Caudate nucleus (tissue), 63 donors: ENCODE measurements at places on chromosomes 7 and 10.

DNA sequence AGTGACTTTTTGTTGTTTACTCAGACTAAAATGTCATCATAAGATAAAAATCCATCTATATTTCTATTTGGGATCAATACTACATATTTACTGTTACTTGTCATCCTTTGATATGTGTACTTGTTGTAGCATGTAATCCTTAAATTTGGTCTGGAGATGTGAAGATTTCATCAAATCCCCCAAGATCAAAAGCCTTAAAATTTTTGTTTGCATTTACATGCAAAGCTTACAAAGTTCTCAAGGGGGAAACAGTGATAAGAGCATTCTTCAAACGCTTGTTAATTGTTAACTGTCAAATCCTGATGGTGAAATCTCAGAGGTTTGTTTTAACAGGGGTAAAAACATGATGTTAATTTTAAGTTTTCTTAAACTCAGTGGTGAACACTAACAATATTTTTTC lies 84.9 kb upstream of the SKAP2 start:
- no peak for DNase-seq

DNA sequence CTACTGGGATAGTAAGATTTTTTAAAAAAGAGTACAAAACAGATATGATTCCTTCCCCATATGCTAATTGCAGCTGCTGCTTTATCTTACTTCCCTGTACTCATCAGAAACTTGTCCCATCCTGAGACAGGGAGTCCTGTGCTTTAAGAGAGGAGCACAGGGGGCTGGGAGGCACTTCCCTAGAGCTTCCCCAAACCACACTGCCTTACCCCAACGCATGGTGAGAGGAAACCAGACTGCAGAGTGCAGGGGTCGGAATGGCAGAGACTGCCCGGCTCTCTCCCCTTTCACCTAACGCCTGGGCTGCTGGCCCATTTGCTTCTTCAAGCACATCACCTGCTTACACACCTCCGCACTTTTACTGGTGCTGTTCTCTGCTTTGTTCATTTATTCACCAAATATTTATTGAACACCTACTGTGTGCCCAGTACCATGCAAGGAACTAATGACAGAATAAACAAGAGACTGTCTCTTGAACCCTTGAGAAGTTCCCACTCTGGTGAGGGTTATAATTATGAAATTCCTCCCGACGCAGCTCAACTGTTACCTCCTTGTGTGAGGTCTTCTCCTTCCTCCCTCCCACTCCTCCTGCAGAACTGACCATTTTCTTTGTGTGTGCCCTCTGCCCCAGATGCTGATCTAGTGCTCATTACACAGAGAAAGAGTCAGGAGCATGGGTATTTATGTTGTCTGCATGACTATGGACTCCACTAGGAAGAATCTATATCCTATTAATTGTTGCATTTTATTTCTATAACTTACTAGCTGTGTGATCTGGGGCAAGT lies 289.7 kb downstream of the TCF7L2 start:
- DNase-seq = no peak

DNA sequence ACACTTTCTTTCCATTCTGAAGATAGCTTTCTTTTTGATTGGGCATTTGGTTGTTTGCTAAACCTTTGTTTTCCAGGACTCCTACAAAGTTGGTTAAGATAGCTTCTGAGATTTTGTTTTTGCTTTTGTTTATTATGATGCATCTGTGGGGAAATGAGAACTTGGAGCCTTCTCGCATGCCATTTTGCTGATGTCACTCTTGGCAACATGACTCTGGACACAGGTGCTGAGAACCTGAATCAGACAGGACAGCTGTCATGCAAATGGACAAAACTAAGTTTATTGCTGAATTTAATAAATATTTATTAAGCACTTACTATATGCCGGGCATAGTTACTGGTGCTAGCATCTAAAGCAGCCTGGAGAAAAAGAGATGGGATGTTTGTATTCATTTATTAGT lies 274.1 kb downstream of the ZEB1 start:
- no peak for DNase-seq

DNA sequence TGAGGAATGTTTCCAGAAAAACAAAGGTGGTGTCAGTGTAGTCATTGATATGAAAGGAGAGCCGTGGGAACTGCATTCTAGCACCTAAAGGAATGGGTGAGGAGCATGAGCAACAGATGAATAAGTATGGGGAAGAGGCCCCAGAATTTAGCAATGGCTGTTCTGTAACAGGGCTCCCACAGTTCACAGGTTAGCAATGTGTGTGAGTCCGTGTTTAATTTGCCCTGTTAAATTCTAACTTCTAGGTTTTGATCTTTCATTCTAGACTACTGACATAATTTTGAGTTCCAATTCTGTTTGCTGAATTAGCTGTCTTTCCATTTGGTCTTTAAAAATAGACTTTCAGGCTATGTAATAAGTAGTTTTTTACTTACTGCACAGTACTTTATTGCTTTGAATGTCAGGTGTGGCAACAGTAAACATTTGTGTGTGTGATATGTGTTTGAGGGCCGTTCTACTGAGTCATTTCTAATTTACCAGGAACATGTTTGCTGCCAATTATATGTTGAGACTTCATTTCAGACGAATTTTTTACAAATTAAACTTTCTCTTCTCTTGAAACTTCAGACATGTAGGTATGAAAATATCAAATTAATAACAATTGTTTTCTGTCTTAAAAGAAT lies 8.8 kb downstream of the STK17A start:
- no peak for DNase-seq

DNA sequence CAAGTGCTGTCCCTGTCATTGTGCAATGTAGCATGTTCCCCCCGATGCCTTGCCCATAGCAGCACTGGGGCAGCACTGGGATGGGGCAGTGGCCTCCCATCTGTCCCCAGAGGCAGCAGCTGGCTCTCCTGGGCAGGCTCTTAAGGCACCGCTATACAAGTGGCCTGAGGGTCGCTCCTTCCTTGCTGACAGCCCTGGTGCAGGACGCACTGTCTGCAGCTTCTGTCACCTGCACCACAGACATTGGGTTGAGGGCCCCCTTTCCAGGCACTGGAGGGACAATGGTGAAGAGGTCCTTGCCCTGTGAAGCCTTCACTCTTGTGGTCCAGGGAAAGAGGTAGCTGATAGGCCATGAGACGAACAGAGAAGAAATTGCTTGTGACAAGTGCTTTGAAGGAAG lies 10.6 kb downstream of the CPSF4 start:
- no peak for DNase-seq

- DNase-seq = peak; percentile 6
Observed at GRCh38 chr7:81469869-81470723, 299.8 kb downstream of the HGF start.

DNA sequence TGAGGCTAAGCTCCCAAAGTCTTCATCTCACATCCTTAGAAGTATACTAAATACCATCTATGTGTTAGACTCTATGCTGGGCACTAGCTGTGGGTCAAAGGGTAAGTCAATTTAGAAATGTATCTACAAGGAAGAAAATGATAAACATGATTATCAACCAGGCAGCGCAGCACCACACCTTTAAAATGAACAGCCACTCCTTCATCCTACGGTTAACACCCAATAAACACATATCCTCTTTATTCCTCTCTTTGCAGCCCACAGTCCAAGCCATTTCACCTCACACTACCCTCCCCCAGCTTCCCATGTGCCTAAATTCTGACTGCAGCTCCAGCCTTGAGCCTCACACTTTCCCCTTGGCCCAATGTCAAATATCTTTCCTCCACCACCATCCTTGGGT lies 362.6 kb downstream of the FGFR2 start:
- DNase-seq = no peak

- DNase-seq = peak; percentile 39
Observed at GRCh38 chr7:30285067-30285535, 704 bp downstream of the ZNRF2 start.

DNA sequence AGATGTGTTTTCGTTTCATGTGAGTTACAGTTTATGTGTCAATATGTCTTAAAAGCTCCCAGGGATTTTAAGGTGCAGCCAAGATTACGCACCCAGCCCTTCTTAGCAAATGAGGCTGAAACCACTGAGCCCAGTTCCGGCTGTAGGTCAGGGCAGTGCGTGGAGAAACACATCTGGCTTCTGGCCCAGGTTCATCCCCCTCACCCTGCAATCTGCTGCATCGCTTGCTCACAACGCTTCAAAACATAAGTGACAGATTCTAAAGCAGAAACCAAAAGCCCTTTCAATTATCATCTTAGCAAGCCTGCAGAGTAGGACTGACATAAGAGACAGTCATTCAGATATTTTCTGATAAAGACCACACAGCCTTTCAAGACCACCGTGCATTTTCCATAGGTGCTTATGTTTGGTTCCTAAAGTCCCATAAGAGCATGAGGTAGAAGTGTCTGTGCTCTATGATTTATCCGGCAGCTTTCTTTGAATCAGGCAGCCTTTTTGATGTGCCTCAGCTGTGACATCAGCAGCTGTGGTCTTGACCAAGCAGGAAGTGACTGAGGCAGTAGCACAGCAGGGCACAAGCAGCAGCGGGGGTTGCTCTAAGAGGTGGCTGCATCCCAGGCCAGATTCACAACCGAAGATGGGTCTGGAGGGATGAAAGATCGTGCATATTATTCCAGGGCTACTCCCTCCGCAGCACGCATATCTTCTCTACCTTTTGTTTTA lies 72.1 kb upstream of the LYZL2 start:
- no peak for DNase-seq

GRCh38 chr7:17558135-17558534 lies 259.7 kb downstream of the AHR start:
- DNase-seq = no peak
